ENCODE measurements at places on chromosomes 7 and 10.
A peak's percentile ranks its signal among the peaks of the same experiment; 100 is the strongest.

- DNase-seq = peak; percentile 51
Measured at GRCh38 chr7:80643336-80643915, 5.0 kb downstream of the CD36 start.

DNA sequence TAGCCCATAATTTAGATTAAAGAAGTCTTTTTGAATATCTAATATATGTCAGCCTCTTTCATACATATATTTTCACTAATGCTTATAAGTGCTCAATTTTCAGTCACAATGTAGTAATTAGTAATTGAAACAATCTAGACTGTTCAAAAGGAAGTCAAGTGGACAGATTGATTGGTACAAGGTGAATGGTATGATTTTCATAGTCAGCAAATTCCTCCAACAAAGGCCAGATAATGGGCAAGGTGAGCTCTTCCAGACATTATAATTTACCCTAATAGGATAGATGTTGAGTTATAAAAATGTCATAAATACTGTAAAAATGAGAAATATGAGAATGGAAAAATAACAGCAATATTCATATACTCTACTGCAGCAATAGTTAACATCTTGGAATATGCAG is 44.4 kb upstream of the OPN4 start:
- DNase-seq = no peak

DNA sequence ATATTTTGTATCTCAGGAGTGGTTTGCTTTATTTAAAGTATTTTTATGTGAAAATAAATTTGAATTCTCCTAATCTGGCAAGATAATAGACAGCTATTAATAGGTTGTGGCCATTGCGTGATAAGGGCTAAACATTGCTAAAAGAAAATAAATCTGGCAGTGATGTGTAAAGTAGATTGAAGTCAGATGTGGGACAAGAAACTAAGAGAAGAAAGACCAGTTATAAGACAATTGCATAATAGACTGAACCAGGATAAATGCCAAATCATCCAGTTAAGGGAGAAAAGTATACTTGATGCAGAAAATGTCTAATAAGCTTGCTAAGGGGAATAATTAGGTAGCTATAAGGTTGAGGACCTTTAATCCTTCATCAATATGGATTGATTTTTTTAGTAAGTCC is 197.5 kb upstream of the CSTF2T start:
- no peak for DNase-seq

DNA sequence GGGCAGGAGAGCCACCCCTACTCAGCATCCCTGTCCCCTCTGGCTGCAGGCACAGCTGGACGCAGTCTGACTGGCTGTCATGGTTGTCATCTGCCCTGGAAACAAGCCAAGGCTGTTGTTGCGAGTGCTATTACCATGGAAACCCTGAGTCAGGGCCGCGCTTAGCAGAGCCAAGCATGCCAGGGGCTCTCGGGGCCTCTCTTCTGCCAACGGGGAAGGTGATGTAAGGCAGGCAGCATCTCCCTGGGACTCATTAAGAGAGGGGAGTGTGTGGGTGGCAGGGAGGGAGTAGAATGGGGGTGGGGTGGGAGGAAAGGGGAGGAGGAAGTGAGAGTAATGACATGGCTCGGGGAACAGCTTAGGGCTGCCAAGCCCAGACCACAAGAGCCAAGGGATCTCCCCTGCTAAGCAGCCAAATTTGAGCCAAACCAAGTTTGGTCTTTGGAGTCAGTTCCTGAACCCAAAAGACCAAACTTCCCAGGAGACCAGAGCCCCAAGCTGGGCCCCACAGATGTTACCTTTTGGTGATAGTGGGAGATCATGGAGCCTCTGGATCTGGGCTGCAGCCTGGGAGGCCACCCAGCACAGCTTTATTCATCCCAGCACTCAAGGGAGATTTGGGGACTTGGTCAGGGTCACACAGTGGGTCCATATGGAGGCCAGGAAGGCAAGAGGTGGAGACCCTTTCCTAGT is 67.6 kb downstream of the TMEM130 start:
- no peak for DNase-seq

GRCh38 chr7:142120524-142120923 is 9.0 kb downstream of the MGAM2 start:
- no peak for DNase-seq

DNA sequence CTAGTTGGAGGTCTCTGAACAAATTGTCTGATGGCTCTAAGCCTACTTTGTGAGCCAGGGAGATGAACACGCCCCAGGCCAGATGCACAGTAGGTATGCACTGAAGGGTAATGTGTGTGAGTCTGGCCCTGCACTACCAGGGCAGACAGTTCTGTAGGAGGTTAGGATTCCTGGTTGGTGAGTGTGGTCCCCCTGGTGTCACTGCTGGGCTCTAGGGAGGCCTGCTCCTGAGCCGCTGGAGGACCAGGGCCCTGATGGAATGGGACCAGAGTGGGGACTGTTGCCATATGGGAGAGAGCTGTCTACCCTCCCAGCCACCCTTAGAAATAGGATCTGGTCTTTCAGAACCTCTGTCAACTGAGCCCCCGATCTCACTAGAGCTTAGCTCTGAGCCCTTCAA is 42.0 kb downstream of the CDH23 start:
- no peak for DNase-seq

- no peak for DNase-seq
Measured at GRCh38 chr7:156656598-156656997, 16.0 kb downstream of the RNF32 start.

DNA sequence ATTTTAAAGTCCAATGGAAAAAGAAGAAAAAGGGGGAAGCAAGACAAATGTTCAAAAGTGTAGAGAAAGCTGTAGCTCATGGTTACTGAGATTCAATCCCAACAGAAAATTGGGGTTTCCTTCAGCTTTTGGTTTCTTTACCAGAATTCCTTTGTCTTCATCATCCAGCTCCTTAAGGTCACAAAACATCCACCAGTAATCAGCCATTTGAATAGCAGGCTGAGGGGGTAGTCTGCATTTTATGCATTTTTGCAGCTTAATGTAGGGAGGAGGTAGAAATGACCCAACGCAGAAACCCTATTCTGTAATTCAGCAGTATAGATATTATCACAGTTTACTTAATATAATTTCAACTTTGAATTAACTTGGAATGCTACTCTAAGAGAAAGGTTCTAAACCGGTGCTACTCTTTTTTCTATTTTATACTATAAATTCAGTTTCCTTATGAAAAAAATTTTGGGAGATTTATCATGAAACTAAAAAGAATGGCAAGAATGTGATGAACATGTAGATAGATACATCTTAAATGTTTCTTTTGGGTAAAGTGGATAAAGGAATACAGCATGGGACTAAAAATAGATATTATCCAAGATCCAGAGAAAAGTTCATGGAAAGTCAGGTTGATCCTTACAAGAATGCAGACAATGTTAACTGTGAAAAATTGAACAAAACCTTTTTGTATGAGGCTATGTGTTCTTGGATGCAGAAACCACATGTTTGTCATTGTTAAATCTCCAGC is 596.9 kb downstream of the PHTF2 start:
- no peak for DNase-seq

DNA sequence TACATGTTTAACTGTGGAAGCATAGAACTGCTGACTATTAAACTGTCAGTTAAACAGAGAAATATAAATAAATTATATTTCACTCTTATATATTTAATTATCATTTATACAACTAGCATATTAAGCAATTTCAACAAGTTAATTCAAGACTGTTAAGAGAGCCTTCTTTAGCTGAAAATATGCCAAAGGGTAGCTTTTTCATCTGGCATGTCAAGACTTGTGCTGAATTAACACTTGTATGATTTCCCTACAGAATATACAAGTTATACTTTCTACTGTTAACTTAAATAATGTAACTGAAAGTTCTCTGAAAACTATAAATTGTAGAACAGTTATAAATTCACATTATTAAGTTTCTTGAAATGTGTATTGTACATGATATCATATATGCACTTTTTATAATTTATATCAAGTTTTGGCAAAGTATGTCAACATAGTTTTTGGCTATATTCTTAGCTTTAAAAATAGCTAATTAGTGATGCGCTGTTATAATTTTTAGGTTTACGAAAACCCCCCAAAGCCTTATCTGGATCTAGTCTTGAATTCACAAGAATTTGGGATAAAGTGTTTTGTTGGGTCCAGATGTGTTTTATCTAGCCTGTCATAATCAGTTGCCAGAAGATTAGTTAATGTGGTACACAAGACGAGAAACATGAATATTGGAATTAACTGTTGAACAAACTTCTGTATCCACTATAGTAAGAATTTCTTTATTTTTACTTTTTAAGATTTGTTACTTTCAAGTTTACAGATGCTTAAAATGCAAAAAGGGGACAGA is 231.1 kb upstream of the FOXP2 start:
- no peak for DNase-seq

GRCh38 chr10:132517951-132518521 is 19.6 kb upstream of the INPP5A start:
- DNase-seq = no peak

- DNase-seq = no peak
Measured at GRCh38 chr7:155440018-155440410, 17.9 kb upstream of the EN2 start.

DNA sequence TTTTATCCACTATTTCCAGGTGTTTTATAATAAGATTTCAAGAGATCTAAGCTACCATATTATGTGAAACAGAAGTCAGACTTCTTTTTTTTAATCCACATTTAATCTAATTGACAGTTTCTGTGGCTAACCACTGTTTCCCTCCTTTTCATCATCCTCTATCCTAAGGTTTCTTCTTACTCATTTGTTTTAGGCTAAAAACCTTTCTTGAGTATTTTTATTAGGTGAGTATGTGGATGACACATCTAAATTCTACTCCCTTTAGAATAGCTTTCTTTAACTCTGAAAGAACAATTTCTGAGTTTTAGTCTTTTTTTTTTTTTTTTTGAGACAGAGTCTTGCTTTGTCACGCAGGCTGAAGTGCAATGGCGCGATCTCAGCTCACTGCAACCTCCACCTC is 62.7 kb downstream of the NPY start:
- no peak for DNase-seq

DNA sequence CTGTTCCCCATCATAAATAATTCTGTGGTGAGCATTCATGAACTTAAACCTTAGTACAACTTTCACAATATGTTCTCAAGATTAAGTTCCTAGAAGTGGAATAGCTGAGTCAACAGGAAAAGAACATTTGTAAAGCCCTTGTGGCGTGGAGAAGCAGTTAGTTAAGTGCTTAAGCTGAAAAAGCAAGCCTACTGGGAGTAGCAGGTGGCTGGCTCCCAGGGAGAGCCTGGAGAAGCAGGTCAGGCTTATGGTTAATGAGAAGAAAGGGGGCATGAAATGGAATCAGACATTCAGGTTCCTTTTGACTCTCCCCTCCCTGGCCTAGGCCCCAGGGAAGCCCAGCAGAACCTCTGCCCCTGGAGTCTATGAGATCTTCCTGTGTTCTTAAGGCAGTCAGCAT is 35.3 kb downstream of the VSTM4 start:
- DNase-seq = no peak

GRCh38 chr7:84187087-84187805 is 7.3 kb downstream of the SEMA3A start:
- no peak for DNase-seq

DNA sequence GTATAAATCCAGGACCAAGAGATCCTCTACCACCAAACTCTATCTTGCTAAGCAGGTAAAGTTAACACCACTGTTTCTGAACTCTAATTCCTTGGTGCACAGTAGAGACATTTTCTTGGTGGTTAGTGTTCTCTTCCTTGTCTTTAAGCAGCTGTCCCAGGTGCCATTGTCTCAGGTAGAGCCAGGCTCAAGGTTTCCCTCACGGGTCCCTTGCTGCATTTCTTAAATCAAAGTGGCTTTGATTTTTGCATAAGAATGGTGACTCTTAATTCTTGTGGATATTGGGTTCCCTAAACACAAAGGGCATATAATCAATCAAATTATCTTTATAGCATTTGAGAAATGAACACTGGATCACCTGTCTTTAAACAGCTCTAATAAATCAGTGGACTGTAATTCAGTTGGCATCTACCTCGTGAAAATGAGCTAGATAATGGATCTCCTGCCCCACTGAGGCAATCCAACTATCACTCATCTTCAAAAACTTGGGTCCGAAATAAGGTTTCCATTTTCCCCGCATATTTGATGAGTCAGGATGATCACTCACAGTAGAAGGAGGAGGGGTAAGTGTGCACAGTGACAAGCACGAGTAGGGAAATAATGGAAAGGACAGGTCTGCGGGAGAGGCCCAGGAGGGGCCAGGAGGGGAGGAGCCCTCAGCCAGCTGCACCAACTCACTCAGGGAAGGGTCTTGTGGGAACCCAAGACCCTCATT is 2.4 kb downstream of the ABCC2 start:
- DNase-seq = no peak

DNA sequence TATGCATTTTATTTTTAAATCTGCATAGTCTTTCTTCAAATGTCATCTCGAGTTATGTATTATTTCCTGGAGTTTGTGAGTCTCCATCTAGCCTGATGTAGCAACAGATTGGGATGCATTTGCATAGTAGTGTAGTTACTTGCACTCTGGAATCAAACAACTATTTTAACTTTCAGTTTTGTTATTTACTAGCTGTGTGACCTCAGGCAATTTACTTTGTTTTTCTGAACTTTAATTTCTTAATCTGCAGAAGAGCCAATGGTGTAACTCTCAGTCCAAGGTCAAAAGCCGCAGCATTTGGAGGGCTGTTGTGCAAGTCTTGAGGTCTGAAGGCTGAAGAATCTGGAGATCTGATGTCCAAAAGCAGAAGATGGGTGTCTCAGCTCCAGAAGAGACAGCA is 175.8 kb upstream of the SORCS1 start:
- no peak for DNase-seq

DNA sequence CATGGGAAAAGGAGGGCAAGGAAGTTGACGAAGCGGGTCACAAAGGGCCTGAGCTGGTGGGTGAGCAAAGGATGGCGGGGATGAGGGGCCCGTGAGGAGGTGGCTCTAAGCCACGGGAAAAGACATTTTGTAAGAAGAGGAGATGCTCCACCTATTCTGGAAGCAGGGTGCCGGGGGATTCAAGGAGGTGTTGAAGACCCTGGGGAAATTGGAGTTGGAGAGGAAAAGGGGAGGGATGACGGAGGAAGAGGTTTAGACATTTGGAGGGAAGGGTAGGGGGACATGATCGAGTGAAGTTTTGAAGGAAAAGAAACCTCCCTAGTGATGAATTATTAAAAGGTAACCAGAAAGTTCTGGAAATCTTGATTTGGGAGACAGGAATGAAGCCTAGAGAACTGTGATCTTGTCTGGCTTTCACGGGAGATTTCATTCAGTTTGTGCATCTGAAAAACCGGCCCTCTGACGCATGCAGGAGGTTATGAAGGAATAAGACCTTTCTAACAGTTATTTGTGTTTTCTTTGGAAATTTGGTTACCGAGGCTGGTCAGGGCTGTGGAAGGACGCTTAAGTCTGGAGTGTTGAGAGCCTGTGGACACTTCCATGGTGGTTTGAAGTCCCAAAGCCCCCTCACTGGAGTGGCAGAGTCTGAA is 1.4 kb downstream of the SMO start:
- DNase-seq = no peak

GRCh38 chr7:105962353-105962752 is 711 bp upstream of the CDHR3 start:
- DNase-seq = no peak

DNA sequence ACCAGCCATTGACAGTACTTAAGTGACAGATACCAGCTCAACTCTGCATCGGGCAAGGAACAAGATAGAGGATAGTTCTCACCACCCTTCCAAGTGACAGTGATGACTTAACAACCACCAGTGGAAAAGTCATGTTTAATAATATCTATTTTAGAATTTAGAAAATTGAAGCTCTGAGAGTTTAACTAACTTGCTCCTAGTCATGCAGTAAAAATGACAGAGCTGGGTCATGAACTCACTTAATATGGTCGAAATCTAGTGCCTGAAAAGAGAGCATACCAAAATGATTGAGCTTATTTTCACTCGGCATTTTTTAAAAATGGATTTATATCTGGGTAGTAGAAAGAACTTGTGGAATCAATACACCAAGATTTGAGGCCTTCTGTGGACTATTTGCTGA is 367.8 kb upstream of the IGFBP3 start:
- DNase-seq = no peak

- no peak for DNase-seq
Measured at GRCh38 chr10:69315610-69316312, 37.5 kb downstream of the HK1 start.
